ENCODE measurements at places on chromosomes 1 and 21. TPM values are rescaled to one million over a fixed set of nuclear protein-coding genes. Genes with fewer than 3 reads are reported as not detected.

Gene HAO2
- total RNA-seq, result not detected

Gene NBPF10
- 1.1 TPM for total RNA-seq

Gene FMOD
- total RNA-seq, result 3.5 TPM

Gene EVI5
- 11.5 TPM for total RNA-seq

Gene AVPR1B
- not detected for total RNA-seq

Gene RPE65
- not detected for total RNA-seq

Gene AMY2A
- not detected for total RNA-seq

Gene HIVEP3
- total RNA-seq, result 0.18 TPM

Gene SV2A
- 23.4 TPM for total RNA-seq

Gene SYTL1
- total RNA-seq, result 2.8 TPM

Gene ADCY10
- not detected for total RNA-seq

Gene NASP
- 54.8 TPM for total RNA-seq

Gene FAAH
- total RNA-seq, result 0.29 TPM

Gene TMEM269
- total RNA-seq, result under 0.01 TPM

Gene SERPINC1
- not detected for total RNA-seq

Gene LCE1B
- total RNA-seq, result not detected

Gene KRTAP19-1
- not detected for total RNA-seq
